Activated CD8-positive, alpha-beta memory T cell treated with anti-CD3 and anti-CD28 coated beads, Interleukin-2, amount 10 ng/mL, durations not matched to agents 7 days and 5 days (primary cell): ENCODE measurements at places on chromosomes 7 and 10. TPM values are rescaled to one million over a fixed set of nuclear protein-coding genes. Genes with fewer than 3 reads are reported as not detected.

DNA sequence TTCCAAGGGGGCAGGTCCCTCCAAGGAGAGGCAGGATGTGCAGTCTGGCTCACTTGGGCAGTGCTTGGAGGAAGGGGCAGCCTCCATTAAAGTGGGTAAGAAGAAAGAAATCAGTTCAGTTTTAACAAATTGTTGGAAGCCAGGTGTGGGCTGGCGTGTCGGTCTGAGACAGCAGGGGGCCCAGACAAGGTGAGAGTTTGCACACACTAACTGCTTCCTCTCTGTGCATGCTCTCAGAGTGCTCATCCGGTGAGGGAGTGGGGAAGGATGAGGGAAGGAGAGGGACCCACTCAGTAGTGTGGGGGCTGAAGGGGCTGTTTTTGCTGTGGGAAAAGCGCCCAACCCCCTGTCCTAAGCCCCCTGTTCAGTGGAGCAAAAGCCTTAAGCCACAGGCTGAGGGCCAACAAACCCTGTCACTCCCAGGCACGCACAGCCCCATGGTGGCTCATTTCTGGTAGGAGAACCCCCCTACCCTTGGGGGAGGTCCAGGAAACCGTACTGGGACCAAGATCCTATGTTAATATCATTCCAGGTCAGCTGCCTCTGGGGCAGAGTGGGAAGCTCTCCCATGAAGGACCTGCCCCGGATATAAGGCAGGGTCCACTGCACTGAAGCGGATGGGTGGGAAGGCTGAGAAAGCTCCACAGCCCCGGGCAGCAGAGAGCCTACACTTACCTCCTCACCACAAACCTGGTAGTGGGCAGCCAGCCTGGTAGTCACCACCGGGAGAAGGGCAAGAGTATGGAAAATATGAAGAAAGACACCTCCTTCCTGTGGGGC is 5.1 kb upstream of the PCBD1 start:
- DNase-seq, result no peak

DNA sequence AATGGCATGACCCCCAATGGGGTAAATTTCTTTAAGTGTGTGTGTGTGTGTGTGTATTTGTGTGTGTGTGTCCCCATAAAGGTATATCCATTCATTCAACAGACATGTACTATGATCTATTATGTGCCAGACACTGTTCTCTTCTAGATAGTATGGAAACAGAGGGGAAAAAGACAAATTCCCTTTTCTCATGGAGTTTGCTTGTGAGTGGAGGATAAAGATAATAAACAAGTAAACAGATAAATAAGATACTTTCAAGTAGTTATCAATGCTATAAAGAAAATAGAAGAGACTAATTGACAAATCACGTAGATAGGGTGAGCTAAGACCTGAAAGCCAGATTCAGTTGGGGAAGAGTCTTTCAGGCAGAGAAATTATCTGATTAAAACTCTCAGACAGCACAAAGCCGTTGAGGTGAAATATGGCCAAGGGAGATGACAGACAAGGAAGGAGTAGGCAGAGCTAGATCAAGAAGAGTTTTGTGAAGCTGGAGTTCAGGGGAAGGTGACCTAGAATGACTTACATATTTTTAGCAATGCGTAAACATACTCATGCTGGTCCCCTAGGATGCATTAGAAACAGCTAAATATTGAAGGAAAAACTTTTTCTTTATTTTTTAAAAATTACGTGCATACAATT is 45.2 kb upstream of the DMTF1 start:
- DNase-seq, result no peak

DNA sequence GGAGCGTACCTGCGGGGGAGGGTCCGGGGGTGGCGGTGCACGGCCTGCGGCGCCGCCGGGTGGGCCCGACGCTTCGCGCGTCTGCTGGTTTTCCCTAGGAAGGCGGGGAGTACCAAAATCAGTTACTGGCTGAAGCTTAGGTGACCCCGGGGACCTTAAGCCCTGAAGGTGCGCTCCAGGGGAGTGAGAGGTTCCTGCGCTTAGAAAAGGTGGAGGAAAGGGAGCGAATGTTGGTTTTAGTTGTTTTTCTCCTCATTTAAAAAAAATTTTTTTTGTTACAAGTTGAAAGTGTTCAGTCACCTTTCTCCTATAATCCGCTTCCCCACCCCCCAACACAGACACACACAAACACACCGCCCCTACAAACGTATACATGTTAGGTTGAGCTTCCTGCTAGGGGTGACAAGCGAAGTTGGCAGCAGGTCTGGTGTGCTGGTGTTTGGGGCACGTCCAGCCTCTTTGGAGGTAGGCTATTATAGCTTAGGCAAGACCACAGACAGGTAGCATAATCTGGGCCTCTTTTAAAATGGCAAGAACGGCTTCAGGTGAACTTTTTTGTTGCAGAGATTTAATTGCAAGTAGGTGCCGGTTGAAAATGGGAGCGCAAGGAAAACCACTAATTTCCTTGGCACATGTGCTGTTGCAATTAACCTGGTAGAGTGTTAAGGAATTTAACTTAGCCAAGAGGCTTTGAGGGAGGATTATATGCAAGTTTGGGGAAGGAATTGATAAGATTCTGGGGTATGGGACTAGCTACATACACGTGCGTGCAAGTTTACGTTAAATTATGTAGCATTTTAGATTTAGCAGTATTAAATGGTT is 945 bp downstream of the ADD3 start:
- DNase-seq, result peak; percentile 75

DNA sequence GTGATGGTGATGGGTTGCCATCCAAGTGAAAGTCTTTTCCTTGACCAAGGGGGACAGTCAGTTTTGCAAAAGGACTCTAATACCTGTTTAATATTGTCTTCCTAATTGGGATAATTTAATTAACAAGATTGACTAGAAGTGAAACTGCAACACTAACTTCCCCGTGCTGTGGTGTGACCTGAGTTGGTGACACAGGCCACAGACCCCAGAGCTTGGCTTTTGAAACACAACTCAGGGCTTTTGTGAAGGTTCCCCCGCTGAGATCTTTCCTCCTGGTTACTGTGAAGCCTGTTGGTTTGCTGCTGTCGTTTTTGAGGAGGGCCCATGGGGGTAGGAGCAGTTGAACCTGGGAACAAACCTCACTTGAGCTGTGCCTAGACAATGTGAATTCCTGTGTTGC is 6.9 kb downstream of the PPIF start:
- peak; percentile 77 for DNase-seq

DNA sequence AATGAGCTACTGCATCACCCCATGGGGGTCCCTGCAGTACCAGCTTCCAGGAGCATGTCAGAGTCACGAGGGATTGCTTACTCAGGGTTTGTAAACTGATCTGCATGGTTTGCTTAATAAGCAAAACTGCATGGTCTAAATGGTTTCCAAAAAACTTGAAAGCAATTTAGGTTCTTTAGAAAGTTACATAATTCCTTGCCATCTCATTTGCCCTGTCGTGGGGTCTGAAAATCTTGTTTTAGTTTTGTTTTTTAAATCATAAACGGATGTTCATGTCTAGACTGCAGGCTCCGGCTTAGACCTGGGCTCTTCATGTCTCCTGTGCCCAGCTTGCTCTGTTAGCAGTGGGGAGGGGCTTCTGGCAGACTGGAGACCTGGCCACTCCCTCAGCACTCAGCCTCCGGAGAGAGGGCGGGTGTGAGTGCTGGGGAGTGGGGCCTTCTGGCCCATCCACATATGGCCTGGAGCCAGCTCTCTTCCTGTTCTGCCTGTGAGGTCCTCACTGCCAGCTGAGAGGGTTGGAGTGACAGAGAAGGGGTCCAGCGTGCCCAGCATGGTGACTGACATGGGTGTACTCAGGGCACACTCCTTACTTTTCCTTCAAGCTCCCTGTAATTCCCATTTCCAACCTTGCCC is 17.5 kb downstream of the PRF1 start:
- DNase-seq, result no peak

DNA sequence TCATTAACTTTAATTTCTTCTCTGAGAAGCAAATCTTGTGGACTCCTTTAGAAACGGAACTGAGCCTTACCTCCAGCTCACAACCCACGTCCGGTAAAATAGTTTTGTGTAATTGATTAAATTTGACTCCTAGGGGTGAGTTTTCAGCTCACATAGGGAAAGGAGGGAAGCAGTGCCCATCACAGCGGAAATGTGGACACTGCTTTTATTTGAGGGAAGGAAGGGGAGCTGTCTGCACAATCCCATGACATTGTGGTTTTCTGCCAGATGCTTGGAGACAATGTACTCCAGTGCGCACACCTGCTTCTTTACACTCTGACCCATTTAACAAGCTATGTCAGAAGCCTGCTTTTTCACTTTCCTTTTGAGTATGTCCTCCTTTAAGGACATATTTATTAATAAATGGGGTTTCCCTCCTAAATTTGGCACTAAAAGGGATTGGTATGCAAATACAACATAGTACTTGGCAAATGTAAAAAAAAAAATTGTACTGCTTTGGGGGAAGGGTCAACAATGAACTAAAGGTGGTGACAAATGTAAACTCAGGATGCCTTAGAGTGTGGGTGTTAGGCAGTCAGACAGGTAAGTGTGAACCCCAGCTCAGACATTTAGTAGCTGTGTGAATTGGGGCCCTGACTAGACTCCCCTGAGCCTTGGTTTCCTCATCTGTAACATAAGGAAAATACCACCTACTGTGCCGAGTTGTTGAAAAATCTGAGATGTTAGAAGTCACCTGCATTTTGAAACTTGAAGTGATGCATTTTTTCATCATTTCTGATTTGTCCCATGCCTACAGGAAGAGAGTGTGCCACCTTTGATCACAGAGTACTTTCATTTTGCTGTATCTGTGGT is 90.2 kb upstream of the KLF6 start:
- no peak for DNase-seq

- peak; percentile 26 for DNase-seq
These were observed 44.2 kb downstream of the CAMK2B start for GRCh38 chr7:44280993-44281721.

GRCh38 chr10:58807629-58808022 is 295.0 kb downstream of the BICC1 start:
- no peak for DNase-seq

DNA sequence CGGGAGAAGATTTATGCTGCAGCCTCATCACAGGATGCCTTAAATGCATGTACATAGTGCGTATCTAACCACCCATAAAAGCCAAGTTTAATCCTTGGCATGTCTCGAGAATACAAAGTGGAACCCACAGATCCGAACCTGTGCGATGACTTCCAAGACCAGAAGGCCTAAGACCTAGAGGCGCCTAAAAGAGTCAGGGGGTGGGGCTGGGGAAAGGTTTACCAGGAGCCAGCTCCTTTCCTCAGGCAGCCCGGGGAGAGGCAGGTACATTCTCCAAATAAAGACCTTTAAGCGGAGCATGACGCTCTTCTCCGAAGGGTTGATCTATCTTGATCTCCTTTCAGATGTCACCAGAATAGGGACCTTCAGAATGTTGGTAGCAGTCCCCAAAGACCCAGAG is 9.7 kb downstream of the SP8 start:
- DNase-seq, result no peak

- DNase-seq, result no peak
These were observed 1.2 kb upstream of the MLLT10 start for GRCh38 chr10:21532694-21533466.

DNA sequence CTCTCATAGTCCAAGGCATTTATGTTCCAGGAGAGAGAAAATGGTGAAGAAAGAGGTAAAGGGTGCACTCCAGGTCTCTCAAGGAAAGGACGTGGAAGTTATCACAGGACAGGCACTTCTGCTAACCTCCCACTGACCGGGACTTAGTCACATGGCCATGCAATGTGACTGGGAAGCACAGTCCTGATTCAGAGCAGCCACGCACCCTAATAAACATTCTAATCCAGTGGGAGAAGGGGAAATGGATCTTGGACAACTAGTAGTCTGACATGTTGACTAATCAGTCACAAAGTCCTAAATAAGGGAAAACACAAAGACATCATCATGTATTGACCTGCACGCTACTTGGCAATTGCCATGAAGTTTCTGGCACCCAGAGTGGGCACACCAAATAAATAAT is 417.5 kb upstream of the ZMIZ1 start:
- no peak for DNase-seq

- DNase-seq, result no peak
These were observed 108.1 kb downstream of the BMPER start for GRCh38 chr7:34013421-34013820.

DNA sequence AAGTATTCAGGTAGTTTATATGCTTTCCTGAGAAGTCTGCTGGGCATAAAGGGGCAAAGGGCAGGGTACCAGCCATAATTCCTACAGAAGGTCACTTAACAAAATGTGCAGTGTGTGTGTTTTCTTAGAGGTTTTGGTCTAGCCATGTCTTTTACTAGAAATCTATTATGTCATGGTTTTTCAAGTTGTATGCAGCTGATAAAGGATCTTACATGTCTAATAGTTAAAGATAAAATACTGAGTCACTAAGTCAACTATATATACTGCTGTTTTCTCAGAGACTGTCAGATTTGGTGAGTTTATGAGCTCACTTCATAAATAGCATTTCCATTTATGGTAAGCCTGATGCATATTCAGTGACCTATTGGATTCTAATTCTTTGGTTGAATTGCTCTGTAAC is 7.7 kb downstream of the CASP2 start:
- no peak for DNase-seq

- no peak for DNase-seq
These were observed 63.2 kb downstream of the WNT2 start for GRCh38 chr7:117259615-117260014.

- no peak for DNase-seq
These were observed 261.0 kb upstream of the KLF6 start for GRCh38 chr10:4046030-4046429.

GRCh38 chr10:13439313-13440184 is 89.3 kb downstream of the BEND7 start:
- no peak for DNase-seq

- no peak for DNase-seq
These were observed 12.0 kb upstream of the ZNF33B start for GRCh38 chr10:42650374-42650773.

GRCh38 chr10:21170216-21170615 is 273.1 kb upstream of the NEBL start:
- no peak for DNase-seq

DNA sequence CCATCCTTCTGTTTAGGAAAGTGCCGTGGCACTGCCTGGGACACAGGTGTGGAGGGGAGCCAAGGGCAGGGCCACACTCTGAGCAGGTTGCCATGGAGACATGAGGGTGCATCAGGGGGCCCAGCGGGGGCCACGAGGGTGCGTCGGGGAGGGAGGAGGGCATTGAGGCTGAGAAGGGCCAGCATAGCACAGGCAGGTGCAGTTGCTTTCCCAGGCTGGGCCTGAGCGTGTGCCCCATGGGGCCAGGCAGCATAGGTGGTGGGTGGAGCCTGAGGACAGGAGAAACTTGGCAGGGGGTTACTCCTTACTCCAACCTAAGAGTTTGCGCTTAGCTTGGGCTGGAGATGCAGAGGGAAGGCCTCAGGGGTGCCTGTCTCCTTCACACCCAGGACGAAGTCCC is 15.2 kb downstream of the YKT6 start:
- no peak for DNase-seq

DNA sequence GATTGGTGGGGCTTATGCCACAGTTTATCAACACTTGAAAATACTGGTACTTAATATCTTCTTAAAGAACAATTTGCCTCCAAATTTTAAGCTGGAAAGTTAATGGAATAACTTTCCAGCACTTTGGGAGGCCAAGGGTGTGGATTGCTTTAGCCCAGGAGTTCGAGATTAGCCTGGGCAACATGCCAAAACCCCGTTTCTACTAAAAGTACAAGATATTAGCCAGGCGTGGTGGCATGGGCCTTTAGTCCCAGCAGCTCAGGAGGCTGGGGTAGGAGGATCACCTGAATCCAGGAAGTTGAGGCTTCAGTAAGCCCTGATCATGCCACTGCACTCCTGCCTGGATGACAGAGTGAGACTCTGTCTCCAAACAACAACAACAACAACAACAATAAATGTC is 56.0 kb downstream of the PRF1 start:
- no peak for DNase-seq

GRCh38 chr10:104316321-104317099 is 21.8 kb downstream of the ITPRIP start:
- DNase-seq, result no peak

Gene ADAP1
- 12.4 TPM for total RNA-seq

Gene RAB19
- 5.0 TPM for total RNA-seq

Gene KIAA1549
- 1.1 TPM for total RNA-seq

Gene CCL24
- total RNA-seq, result not detected

Gene SORCS1
- total RNA-seq, result not detected
